ELR (cell line): ENCODE measurements at places on chromosomes 2 and 18.

DNA sequence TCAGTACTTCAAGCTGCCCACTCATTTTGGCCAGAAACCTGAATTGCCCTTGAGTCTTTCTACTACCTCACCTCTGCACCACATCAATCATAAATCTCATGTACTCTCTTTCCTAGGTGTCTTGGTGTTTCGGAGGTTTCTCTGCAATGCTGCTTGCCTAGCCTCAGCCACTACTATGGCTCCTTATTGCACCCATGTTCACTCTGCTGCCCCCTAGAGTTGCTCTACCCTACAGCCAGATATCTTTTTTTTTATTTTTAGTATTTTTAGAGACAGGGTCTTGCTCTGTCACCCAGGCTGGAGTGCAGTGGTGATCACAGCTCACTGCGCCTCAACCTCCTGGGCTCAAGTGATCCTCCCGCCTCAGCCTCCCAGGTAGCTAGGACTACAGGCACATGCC lies 413.0 kb downstream of the PTPRM start:
- DNase-seq, result peak; percentile 21

DNA sequence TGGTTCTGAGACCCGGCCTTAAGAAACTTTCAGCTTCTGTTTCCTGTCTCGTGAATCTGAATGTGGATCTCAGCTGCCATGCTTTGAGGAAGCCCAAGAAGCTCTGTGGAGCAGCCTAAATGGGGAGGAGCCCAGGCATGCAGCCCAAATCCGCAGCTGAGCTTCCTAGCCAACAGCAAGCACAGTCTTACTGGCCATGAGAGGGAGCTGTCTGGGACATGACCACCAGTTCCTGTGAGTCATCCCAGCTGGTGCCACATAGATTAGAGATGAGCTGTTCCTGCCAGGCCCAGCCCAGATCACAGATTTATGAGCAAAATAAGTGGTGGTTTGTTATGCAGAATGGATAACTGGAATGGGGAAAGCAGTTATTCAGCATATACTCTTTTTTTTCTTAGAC lies 224.4 kb upstream of the APCDD1 start:
- DNase-seq, result peak; percentile 85

DNA sequence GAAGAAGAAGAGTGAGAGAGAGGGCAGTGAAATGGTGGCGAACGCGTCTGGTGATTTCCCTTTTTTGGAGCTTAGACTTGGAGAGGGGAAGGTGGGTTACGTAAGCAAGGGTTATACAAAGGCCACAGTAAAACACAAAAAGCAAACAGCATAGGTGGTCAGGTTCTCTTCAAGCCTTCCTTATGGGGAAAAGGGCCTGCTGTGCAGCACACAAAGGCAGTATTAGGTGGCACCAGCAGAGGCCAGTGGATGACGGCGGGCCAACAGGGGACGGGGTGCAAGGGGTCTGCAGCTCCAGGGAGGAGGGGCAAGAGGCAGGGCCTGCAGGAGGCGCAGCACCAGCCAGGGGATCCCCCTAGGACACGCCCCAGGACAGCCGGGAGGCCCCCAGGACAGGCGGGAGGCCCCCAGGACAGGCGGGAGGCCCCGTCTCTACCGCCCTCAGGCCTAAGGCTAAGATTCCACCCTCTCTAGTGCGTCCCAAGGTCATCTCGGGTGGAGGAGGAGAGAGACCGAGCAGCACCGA lies 32.6 kb upstream of the NPC1 start:
- DNase-seq, result no peak

DNA sequence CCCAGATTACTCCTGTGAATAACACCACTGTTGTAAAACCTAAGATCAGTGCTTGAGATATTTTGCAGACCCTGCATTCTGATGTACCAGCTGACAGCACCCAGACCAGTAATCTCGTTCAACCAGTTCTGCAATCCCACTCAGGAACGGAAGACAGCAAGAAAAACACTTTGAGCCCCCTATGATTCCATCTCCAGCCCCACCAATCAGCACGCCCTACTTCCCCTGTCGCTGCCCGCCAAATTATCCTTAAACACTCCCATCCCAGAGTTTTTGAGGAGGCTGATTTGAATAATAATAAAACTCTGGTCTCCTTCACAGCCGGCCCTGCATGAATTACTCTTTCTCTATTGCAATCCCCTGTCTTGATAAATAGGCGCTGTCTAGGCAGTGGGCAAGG lies 173.9 kb upstream of the CDH2 start:
- no peak for DNase-seq

- DNase-seq, result no peak
These were observed 569.0 kb downstream of the DCDC2C start for GRCh38 chr2:4272261-4272858.

- DNase-seq, result peak; percentile 78
These were observed 77.2 kb upstream of the NDUFV2 start for GRCh38 chr18:9025091-9025838.

GRCh38 chr2:18356676-18357075 lies 203.8 kb downstream of the RDH14 start:
- DNase-seq, result peak; percentile 77

DNA sequence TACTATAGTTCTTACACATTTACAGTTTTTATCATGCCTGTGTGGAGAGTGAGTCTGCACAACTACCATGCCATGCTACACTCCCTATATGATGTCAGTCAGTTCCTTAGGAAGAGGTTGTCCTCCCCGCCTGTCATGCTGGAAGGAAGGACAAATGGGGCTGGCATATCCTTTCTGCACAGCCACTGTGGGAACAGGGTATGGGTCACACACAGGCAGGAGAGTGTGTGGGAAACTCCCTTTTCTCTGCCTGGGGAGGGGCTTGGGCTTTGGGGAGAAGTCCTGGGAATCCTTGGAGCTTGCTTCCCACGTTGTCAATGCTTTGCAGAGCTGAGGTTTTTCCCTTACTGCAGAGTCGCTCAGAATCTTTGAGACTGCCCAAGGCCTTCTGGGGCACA lies 232.1 kb downstream of the PRKCE start:
- no peak for DNase-seq

DNA sequence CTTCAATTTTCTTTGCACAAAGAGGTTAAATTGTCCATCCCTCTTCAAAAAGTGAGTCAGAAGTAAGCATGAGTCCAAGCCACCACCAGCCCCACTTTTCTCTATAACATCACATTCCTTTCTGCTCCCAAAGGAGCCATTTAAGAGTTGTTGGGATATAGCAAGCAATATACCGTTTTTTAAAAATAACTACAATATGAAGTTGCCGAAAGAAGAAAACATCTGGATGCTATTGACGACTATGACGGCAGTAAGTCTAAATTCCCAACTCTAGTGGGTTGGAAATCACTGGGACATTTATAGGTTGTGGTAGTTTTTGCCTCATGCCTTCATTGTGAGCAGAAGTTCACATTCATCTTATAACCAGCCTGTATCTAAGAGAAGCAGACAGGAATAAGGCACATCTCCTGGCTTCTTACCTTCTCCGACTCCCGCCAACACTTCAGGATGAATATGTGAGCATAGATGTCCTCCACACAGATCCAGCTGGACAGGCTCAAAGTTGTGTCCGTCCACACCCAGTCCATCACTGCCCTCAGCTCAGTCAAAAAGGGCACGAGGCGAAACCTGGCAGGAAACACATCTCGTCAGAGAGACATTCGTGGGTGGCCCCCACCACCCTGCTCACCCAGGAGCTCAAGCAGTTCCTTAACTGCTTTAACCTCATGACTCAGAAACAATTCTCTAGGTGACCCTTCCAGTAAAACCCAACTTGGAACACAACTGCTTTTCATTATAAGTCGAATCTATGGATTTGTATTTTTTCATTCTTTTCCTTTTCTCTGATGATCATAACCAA lies 163.6 kb downstream of the NAPG start:
- DNase-seq, result no peak

DNA sequence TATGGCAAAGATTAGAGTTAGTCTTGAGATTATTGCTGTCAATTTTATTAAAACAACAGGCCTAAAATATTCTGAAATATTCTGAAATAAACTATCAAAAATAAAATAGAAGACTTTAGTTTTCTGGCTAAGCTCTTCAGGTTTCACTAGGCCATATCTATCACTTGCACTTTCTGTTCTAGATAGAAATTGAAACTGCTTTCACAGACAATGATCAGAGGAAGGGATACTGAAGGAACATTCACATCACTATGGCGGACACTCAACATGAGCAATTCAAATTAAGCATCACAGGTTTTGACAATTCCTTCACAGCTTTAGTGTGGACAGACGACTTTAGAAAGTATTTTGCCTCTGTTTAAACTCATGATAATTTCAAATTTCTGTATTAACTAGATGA lies 586.4 kb upstream of the REG3G start:
- DNase-seq, result no peak

DNA sequence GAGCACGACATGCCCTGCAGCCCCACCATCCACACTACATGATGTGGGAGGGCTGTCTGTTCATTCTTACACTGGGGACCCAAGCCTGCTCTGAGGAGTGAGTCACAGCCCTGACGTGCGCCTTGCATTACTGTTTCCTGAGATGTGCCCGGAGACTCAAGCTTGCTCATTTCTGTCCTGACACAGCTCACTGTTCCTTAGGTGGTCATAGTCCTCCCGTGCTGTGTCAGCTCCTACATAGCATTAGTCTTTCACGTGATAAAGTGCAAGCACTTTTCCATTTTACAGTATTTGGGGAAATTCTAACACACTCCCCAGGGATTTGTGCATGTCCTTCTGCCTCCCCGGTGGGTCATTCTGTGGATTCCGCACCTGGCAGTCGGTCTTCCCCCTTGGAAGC lies 46.2 kb upstream of the TRIM43B start:
- peak; percentile 93 for DNase-seq

- DNase-seq, result no peak
These were observed 67.0 kb upstream of the LYPD6B start for GRCh38 chr2:148971547-148971946.

DNA sequence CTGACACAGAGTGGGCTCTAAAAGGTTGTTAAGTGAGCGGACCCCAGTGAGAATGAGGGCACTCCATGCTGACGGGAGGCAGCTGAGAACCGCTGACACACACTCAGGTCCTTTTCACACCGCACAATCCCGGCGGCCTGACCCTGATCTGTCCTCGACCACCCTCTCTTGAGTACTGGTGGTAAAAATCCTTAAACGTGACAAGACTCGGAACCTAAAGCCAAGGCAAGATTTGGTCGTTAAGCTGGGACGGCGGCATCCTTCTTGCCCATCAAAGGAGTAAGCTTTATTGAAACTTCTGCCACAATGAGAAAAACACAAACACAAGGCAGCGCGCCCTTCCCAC lies 569 bp downstream of the TMX3 start:
- DNase-seq, result peak; percentile 29

GRCh38 chr2:31654241-31654640 lies 73.5 kb upstream of the SRD5A2 start:
- no peak for DNase-seq
